ENCODE measurements at places on chromosomes 4 and X.
A peak's percentile ranks its signal among the peaks of the same experiment; 100 is the strongest.

DNA sequence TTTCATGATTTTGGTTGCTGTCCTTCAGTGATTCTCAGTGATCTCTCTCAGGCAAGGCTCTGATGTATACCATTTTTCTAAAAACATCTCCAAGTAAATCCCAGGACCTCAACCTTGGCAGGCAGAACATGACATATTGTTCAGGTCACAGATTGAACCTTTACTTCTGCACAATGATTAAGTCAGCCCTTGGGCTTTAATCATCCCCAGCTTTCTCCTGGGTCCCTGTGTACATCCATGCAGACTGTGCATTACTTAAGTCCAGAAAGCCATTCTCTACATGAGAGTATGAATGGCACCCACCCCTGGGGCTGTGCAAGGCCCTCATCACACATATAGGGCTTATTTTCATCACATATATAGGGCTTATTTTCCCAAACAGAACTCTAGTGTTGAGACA is 58.7 kb upstream of the ADAMTS3 start:
- DNase-seq, result no peak

DNA sequence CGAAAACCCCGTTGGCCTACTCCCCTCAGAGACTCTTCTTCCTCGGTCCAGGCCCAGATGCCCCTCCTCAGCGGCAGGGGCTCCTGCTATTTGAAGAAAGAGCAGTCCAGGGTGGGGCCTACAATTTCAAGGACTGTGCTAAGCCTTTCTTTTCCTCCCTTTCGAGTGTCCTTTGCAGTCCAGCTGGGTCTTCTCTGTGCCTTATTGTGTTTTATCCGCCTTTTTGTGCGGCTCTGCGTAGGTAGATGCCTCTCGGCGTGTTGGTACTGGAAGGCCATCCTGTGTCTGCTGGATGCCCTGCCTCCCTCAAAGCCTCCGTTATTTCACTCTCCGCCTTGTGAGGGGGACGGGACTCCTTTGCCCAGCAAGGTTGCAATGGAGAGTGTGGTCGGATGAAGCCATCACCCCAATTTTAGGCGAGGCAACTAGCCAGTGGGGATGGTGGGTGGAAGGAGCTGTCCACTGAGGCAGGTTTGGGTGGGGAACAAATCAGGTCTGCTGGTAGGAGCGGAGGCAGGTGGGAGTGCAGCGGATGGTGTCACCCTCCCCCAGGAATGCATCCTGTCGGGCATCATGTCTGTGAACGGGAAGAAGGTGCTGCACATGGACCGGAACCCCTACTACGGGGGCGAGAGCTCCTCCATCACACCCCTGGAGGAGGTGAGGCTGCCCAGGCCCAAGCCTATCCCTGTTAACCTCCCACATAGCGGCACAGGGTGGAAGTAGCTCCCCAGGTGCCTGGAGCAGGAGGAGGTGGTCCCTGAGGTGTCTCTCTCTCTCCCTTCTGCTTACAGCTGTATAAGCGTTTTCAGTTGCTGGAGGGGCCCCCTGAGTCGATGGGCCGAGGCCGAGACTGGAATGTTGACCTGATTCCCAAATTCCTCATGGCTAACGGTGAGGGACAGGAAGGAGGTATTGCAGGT is 1.3 kb downstream of the GDI1 start:
- no peak for DNase-seq

DNA sequence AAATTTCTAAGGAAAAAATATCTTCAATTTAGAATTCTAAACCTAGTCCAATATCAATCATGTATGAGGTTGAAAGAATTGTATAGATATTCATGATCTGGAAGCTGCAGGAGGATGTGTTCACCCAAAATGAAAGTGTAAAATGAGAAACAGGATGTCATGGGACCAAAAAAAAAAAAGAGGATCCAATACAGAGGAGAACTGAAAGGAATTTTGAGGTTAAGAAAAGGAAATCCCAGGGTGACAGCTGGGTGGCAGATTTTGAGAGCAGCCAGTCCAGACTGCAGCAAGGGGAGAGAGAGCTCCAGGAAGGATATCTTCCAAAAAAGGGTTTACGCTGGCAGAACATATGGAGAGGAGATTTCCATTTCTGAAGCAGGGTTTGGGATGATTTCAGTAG is 38.9 kb downstream of the TLR10 start:
- no peak for DNase-seq

DNA sequence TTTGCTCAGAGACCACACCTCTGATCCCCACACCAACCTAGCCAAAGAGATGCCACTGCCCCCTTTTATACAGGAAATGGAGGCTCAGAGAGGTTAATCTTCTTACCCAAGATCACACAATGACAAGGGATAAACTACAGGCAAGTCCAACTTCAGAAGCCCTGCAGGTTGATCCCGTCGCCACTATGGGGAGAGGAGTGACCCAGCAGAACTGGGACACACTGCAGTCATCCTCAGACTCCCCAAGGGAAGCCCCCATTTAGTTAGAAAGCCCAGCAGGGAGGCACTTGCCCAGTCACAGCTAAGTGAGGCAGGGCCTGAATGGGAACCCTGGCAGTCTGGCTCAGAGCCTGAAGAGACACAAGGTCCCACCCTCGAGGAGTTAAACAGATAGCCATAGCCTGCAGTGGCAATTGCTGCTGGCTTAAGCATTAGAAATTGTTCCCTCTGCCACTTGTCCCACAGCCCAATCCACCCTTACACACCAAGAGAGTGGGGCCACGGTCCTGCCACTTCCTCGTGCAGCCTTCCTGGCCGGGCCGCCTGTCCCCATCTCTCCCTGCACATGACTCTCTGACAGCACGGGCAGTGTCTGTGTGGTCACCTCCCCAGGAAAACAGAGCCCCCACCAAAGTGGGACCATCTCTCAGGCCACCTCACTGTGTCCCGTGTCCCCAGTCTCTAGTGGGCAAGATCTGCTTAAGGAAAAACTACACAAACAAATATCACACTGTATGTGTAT is 2.7 kb downstream of the JAKMIP1 start:
- no peak for DNase-seq

DNA sequence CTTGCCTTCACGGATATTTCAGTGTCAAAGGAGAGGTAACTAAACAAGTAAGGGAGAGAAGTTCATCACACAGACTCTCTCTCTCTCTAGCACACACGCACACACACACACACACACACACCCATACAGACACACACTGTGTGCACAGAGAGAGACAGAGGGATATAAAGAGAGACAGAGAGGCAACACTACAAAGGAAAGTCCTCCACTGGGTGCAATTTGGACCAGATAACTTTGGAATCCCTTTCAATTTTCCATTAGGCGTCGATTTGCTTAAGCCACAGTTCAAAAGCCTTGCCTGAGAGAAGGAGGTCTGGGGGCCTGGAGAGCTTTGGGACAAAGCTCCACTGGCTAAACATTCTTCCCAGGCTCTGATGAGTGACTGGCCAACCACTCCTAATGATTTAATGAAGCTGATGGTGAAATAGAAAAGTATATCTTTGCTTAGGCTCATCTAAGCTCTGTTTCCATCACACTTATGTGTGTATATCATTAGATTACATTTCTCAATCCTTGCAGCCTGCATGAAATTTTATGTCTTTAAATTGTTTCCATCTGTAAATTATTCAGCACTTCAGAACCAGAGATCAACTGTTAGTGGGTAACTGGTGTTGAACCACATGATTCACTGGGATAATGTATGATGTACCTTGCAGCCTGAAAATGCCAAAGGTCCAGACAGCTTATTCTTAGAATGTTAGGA is 180.8 kb downstream of the MAGEB17 start:
- DNase-seq, result no peak

DNA sequence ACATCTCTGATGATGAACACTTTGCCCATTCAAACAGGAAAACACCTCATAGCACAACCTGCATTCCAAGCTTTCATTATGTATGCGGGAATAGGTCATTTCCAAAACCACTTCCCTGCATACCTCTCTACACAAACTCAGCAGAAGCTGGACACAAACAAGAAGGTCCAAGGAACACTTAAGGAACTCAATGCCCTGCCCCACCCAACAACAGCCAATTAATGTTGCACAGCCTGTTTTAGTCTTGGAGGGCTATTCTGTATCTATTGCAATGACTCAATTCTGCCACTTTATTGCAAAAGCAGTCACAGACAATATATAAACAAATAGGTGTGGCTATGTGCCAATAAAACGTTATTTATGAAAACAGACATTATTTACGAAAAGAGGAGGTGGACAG is 16.7 kb downstream of the OPHN1 start:
- DNase-seq, result no peak

- DNase-seq, result peak; percentile 42
Measured at GRCh38 chrX:111519215-111519614, 7.8 kb downstream of the SERTM2 start.

DNA sequence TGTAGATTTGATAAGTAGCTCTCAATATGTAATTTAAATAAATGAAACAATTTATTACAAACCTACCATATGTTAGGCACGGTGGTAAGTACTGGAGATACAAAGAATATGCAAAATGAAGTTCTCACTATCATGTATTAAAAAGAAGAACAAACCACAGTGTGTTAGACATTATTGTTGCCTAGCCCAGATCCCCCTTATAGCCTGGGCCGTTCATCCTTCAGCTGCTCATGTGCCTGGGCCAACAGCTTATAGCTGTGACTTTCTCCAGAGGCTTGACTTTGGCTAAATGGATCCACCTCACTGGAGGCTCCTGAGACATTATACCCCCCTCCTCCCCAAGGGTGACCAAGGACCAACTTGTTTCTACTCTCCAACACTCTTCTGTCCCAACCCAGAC is 29.8 kb upstream of the CCNG2 start:
- DNase-seq, result no peak

GRCh38 chr4:17964576-17964975 is 57.0 kb downstream of the LCORL start:
- no peak for DNase-seq

DNA sequence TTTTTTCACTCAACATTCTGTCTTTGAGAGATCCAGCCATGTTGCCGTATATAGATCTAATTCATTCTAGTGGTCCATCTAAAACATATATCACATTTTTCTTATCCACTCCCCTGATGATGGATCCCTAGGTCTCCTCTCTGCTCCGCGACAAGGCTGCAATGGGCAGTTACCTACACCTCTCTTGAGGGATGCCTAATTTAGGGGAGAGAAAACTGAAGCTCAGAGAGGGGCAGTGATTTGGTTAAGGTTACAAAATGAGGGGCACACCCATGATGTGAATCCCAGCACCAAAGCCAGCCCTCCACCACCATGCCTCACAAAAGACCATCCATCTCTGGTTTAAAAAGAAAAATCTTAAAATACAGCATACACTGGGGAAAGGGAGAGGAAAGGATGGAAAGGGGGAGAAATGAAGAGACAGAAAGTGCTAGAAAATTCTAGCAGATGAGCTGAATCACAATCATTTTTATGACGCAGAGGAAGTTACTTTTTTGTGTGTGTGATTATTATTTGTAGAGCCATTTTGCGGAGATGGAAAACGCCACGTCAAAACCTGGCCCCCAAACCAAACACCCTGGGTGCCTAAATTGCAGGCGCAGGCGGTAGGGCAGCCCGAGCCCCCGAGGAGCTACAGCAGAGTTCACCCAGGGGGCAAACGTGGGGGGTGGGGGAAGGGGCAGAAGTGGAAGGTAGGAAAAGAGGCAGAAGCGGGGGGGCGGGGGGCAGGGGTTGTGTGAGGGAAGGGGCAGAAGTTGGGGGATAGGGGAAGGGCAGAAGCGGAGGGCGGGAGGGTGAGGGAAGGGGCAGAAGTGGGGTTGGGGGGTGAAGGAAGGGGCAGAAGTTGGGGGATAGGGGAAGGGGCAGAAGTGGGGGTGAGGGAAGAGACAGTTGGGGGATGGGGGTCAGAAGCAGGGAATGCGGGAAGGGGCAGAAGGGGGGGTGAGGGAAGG is 1.3 kb upstream of the TSPYL2 start:
- DNase-seq, result no peak

DNA sequence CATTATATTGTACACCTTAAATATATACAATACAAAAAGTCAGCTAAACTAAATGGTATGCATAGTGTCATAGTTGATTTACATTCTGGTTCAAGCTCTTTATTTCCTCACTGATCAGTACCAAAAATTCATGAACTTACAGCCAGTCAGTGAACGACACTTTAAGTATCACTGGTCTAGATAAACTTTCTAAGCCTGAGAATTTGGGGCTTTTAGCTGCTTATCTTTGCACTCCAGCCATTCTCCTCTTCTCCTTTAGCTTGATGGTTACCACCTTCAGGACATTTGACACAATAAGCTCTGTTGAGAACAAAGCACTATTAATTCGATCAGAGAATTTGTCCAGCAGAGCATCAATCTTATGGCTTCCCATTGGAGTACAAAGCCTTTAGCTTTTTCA is 83.0 kb upstream of the ALG13 start:
- no peak for DNase-seq

GRCh38 chr4:13733817-13734216 is 106.3 kb upstream of the BOD1L1 start:
- DNase-seq, result no peak

DNA sequence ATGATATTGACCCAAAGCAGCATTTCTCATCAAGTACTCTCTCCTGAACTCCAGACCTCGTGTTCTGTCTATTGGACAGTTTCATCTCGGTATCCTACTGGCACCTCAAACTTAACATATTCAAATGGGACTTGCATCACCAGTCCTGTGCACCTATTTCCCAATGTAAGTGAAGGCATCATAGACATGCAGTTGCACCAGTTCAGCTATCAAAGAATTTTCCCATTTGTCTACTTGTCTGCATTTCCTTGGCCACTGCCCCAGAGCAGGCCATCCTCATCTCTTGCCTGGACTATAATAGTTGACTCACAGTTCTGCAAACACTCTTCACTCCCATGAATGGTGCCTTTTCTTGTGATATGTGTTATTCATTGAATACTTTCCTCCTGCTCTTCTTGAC is 11.3 kb upstream of the LIMCH1 start:
- no peak for DNase-seq

GRCh38 chr4:143597276-143597675 is 83.8 kb downstream of the SMARCA5 start:
- DNase-seq, result no peak

DNA sequence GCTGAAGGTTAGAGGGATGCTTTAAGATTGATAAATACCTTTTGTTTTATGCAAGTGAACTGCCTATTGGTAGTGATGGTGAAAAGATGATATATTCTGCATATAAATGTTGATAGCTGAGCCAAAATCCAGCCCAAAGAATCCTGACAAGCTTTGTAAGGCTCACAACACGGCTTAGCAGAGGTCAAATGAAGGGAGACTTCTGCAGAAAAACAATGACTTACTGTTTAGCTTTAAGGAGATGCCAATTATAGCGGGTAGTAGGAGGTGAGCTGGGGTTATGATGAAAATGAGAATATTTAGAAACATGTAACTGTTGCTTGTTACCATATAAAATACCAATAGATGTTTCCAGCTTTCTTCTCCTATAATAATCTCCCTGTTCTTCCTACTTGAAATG is 97.1 kb downstream of the AFF1 start:
- DNase-seq, result no peak

DNA sequence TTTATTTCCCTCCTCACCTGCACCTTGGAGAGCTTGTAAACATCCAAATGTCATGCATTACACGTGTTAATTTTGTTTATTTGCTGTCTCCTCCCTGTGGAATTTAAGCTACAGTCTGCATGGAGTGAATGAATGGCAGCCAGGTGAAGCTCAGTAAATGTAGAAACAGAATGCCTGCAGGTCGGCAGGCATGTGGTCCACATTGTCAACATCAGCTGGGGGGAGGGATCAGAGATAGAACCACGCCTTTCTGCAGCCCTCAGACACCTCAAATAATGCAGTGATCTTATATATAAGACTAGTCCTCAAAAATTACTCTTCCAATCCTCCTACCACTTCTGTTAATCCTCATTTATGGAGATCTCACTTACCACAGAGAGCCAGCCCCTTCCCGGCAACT is 131.2 kb upstream of the KIT start:
- no peak for DNase-seq

GRCh38 chr4:139457318-139457717 is 3.4 kb downstream of the RAB33B start:
- no peak for DNase-seq
